Stimulated activated CD4-positive, alpha-beta T cell treated with anti-CD3 and anti-CD28 coated beads, TNF-alpha, amount 100 ng/mL, for 24 hours (primary cell): ENCODE measurements at places on chromosomes 11 and 22.

- DNase-seq: no peak
Observed at GRCh38 chr22:22938672-22939587, 51.3 kb downstream of the IGLL5 start.

DNA sequence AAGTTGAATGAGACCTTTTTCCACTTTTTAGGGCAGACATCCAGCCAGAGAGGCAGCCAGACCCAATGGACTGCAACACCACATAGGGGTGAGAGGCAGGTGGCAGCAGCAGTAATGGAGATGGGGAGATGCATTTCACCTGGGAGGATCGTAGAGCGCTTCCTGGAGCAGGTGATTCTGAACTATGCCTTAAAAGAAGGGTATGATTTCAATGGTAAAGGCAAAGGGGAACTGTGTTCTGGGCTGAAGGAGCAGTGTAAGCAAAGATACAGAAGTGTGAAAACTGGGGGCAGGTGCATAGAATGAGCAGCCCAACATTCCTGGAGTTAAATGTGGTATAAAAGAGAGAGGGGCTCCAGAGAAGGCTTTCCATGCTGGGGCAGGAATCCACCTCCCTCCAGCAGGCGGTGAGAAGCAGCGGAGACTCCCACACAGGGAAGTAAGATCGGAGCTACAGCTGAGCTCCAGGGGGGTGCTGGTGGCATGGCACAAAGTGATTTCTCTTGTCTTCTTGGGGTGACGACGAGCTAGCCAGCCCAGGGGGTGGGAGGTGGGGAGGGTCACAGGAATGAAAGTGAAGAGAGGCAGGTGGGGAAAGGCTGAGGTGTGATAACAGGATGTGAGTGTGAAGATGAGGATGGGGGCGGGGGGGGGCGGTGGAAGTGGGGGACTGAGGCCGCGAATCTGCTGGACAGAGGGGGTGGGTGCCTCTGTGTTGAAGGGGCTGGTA lies 4.3 kb upstream of the SERHL2 start:
- no peak for DNase-seq

- DNase-seq: no peak
Observed at GRCh38 chr22:35590634-35591295, 26.4 kb downstream of the MB start.

DNA sequence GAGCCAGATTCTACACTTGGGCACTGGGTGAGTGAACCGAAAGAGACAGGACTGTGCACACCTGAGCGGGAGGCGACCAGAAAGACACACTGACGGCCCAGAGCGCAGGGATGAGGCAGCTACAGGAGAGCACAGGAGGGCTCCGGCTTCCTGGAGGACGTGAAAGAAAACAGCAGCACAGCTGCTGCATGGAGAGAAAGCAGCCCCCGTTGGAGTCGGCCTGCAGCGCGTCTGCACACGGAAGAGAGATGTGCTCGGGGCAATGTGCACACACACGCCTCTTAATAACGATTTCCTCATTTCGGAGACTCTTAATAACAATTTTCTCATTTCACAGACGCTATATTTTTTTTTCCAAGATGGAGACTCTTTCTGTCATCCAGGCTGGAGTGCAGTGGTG lies 160.4 kb downstream of the CTTN start:
- no peak for DNase-seq

- no peak for DNase-seq
Observed at GRCh38 chr11:36427079-36427478, 83.0 kb downstream of the TRAF6 start.

GRCh38 chr11:86303257-86303656 lies 1.2 kb downstream of the HIKESHI start:
- DNase-seq: no peak

DNA sequence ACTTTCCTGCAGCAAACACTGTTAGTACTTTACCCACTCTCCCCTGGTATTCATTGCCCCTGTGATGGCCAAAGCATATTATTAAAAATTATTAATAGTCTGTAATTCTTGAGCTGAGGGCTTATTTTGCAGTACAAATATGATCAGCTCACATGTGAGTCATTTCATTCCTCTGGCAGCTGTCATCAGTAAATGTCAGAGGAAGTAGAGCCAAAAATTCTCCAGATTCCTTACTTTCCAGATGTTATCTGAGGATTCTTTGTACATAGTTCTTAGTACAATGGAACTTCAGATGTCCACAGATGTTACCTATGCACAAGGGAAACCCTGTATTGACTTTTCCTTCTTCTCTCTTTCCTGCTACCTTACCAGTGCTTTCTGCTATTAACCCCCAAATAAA lies 12.5 kb downstream of the OR5B3 start:
- no peak for DNase-seq

DNA sequence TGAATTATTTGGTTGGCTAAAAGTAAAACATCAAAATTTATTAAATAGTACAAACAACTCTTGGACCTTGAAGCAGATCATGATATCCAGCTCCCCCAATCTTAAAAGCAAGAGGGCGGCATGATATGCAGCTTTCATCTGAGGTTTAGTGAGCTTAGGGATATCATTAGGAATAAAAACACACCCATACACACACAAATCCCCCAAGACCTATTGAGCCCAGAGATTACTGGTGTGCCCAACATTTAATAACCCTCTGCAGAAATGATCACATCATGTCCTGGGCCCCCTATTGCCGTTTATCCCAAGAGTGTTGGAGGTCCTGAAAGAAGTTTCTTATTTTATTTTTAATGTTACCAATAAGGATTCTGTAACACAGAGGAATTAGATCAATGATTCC lies at the start of gene OR8D1:
Gene OR8D1, minus strand, starts transcription at position 101 of the 400 bp plus-strand sequence. CDS start 3,183 bp downstream, outside the sequence.
- DNase-seq: no peak
